ENCODE measurements at places on chromosomes 16 and 17.
A peak's percentile ranks its signal among the peaks of the same experiment; 100 is the strongest.

GRCh38 chr17:29054835-29055234 lies 11.9 kb downstream of the PIPOX start:
- no peak for DNase-seq

GRCh38 chr17:50331085-50331791 lies 14.7 kb upstream of the XYLT2 start:
- peak; percentile 80 for DNase-seq

DNA sequence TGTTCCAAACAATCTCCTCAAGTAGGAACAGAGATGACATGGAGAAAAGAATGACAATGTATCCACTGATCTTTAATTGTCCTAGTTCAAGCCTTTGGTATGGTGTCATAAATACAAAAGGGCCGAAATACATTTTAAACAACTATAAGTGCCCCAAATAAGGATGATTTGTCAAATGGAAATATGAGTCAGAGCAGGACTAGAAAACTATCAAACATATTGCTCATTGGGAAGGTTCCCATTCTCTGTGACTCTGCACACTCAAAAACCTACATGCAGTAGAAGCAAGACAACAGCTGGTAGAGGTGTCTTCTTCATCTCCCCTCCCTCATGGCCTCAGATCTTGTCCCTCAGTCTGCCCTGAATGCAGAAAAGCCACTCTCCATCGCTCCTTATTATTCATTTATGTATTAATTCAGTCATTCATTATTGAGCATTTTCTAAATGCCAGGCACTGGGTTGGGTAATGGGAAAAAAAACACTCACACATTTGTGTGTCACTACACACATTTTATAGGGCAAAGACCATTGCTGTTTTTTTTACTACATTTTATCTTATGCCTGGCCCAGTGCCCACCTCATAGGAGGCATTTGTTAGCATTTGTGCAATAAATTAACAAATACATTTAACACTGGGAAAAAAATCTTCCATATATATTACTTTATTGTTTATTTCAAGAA lies 10.1 kb downstream of the CA10 start:
- DNase-seq: no peak

- peak; percentile 22 for DNase-seq
Measured at GRCh38 chr17:80980397-80981061, 11.1 kb upstream of the CHMP6 start.

GRCh38 chr16:3051494-3051893 lies 5.1 kb downstream of the MMP25 start:
- no peak for DNase-seq

DNA sequence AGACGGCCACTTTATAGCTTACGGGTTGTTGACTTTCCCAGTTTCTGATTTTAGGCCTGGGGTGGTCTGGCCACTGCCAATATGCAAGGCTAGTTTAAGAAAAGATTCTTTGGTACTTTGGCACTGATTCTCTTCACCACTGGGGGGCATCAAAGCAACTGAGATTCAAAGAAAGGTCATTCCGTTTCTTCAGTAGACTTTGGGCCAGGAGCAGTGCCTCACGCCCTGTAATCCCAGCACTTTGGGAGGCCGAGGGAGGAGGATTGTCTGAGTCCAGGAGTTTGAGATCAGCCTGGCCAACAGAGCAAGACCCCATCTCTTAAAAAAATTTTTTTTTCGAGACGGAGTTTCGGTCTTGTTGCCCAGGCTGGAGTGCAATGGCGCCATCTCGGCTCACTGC lies 53.0 kb downstream of the RPA1 start:
- DNase-seq: peak; percentile 8

GRCh38 chr16:24523569-24523968 lies 15.8 kb upstream of the RBBP6 start:
- DNase-seq: no peak

DNA sequence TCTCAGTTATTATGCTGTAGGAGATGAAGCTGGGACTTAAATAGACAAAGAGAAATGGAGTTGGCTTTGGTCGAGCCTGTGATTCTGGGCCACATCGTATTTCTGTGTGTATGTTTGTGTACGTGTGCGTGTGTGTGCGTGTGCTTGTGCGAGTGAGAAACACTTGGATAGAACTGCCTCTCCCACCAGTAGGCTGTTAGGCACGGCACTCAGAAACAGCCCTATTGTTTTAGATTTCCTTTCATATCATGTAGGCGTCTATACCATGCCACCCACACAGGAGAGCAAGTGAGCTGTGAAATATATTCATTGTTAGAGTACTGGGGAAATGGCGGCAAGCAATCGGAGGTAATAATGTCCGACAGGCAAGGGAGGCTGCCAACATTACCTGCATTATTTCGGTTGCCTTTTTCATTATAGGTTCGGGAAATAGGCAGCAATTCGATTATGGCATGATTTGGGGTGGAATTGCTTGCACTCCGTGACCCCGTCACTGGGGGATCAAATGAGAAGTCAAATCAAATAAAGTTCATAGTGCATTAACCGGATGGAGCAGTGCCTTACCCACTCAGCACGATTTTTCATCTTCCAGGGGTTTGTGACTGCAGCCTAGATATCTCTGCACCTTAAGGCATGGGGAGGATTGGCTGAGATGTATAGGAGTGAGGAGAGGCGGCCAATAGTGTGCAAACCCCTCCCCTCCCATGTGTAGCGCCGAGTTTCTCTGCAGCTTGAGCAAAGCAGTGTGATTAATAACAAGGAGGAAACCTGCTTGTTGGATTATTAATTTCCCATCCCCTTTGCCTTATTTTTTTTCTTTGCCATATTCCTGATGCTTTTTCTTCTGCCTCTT lies 89.6 kb downstream of the RBFOX1 start:
- DNase-seq: no peak

DNA sequence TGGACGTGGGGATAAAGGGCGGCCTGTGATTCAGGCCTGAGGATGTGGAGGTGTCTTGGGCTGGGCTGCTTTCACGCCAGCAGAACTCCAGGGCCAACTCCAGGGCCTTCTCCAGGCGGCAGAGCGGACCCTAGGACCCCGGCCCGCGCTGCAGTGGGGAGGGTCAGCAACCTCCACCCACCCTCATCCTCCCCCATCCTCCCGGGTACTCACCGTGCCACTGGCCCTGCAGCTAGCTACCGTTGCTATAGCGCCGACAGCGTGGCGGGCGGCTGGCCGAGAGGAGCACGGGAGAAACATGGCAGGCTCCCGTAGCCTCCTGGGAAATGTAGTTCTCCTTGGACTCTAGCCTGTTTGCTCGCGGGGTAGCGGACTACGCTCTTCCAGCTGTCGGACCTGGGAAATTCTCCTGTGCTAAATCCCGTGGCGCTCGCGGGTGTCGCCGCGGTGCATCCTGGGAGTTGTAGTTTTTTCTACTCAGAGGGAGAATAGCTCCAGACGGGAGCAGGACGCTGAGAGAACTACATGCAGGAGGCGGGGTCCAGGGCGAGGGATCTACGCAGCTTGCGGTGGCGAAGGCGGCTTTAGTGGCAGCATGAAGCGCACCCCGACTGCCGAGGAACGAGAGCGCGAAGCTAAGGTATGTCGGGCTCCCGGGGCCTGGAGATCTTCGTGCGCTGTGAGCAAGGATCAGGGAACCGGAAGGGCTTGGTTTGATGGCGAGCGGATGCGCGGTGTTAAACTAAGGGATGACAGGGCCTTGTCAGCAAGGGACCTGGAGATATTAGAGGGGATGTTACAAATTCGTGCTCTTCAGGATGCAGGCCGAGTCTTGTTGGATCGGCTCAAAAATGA lies at the start of the genes FTO and RPGRIP1L:
TSS of gene FTO (plus strand) at position 567 of the 855 bp plus-strand sequence.
TSS of gene RPGRIP1L (minus strand) at position 270 of the 855 bp plus-strand sequence. CDS start 3,136 bp downstream, outside the sequence.
- peak; percentile 98 for DNase-seq

- DNase-seq: no peak
Measured at GRCh38 chr16:4801051-4801961, 1.1 kb downstream of the ROGDI start.

DNA sequence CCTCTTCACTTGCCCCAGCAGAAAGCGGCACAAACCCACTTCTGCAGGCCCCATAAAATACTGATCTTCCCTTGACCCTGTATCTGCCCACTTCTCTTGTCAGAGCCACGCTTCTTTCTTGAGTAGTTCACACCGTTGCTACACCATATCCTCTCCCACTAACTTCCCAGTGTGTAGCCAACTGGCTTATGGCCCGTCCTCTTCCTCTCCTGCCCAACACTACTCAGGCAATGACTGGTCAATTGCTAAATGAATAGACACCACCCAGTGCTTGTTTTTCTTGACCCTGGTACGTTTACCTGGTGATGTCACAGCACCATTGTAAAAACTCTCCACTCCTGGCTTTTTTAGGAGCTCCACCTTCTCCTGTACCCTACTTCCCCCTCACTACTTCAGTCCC lies 86.9 kb downstream of the NDEL1 start:
- no peak for DNase-seq

DNA sequence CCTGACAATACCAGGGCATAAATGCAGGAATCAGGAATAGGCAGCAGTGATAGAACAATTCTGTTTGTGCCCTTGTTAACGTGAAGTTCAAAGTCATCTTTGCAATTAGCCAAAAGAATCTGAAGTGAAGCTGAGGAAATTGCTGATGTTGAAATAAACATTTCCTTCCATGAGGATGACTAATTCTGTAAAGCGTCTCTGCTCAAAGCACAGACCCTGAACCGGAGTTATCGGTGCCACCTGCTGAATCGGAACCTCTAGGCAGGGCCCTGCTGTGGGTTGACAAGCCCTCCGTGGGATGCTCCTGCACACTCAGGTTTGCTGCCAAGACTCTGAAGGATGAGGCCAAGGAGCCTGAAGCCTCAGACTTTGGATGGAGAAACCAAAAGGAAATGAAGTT lies 37.0 kb upstream of the CDH1 start:
- DNase-seq: peak; percentile 28

- DNase-seq: peak; percentile 48
Measured at GRCh38 chr17:39196808-39197291, 619 bp downstream of the CACNB1 start.

GRCh38 chr17:74251051-74251450 lies 23.0 kb upstream of the DNAI2 start:
- DNase-seq: no peak

GRCh38 chr17:21001813-21002221 lies 41.0 kb downstream of the USP22 start:
- no peak for DNase-seq

DNA sequence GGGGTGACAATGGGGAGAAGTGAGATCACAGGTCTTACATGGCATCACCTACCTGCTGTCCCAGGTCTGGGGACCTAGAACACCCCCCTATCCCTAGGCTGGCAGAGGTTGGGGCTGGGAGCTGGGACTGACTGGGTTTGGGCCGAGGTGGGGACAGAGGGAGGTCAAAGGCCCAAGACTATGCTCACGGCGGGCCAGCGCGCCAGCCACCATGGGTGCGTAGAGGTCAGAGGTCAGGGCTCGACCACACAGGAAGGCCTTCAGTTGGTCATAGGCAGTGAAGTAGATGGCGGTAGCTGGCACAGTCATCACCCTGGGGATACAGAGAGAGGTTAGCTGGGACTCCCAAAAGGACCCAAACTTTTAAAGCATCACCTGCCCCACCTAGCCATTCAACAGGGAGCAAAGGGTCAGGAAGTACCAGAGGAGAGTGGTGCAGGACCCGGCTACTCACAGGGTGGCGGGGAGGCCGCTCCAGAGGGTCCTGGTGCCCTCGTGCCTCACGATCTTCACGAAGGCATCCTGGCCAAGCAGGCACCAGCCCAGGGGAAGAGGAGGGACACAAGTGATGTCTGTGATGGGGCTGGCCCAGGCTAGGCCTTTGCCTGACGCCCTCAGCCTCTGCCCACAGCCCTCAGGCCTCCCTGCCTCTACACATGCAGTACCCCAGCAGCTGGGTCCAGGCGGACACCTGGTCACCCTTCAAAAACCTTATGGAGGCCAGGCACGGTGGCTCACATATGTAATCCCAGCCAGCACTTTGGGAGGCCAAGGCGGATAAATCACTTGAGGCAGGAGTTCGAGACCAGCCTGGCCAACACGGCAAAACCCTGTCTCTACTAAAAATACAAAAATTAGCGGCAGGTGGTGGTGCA lies 3.1 kb downstream of the SLC25A39 start:
- no peak for DNase-seq

- no peak for DNase-seq
Measured at GRCh38 chr16:3118846-3119245, 6.5 kb downstream of the ZNF205 start.

All from NCI-H226 (cell line).